Fibroblast of mammary gland (primary cell): ENCODE measurements at places on chromosomes 16 and 17.

GRCh38 chr16:54422159-54422558, 135.6 kb upstream of the IRX3 start:
- DNase-seq = no peak

- no peak for DNase-seq
Measured at GRCh38 chr17:916315-916714, 63.3 kb downstream of the NXN start.

GRCh38 chr16:73186752-73187601, 139.0 kb upstream of the ZFHX3 start:
- no peak for DNase-seq

DNA sequence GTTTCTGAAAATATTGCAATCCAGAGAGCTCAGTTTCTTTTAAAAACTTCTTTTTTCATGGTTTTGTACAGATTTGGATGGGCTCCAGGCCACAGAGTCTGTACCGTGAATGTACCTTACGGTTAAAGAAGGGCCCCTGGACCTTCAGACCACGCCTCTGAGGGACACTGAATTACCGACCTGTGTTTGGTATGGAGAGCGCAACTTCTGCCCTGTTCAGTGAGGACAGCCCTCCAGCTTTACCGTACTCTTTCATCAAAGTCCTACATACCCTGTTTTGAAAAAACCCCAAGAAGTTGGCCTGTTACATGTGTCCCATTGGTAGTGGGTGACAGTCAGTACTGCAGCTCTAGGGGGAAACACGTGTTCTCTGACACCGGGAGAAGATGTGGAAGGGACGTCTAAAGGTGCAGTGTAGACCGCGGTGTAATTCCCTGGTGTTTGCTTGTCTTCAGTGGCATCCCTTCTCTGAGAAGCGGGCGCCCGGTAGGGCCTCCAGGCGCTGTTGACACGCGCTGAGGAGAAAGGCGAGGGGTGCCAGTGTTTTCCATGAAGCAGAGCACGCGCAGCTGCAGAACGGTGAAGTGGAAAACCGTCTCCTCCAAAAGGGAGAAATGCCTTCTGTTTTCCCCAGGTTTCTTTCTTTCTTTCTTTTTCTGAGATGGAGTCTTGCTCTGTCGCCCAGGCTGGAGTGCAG, 6.2 kb downstream of the PGS1 start:
- DNase-seq = no peak

DNA sequence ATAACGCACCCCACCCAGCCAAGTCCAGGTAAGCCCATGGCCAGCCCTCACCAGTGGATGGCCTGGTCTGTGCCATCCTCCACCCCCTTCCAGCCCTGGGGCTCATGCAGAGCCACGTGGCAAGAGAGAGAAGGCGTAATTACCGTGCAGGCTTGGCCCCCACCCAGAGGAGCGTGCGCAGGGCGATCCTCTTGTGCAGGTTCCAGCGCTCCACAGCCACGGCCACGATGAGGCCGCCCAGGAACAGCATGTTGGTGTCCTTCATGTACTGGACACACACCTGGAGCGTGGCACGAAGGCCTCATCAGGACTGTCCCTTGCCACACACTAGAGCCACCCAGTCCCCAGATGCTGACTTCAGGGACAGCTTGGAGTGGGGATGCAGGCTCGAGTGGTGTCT, 6.7 kb downstream of the SLC13A5 start:
- DNase-seq = no peak

GRCh38 chr16:24367186-24367710, 111.1 kb downstream of the CACNG3 start:
- DNase-seq = no peak

GRCh38 chr17:30273373-30273772, 18.4 kb downstream of the BLMH start:
- DNase-seq = peak; percentile 53

- no peak for DNase-seq
Measured at GRCh38 chr17:76145231-76146052, 4.4 kb upstream of the FOXJ1 start.

DNA sequence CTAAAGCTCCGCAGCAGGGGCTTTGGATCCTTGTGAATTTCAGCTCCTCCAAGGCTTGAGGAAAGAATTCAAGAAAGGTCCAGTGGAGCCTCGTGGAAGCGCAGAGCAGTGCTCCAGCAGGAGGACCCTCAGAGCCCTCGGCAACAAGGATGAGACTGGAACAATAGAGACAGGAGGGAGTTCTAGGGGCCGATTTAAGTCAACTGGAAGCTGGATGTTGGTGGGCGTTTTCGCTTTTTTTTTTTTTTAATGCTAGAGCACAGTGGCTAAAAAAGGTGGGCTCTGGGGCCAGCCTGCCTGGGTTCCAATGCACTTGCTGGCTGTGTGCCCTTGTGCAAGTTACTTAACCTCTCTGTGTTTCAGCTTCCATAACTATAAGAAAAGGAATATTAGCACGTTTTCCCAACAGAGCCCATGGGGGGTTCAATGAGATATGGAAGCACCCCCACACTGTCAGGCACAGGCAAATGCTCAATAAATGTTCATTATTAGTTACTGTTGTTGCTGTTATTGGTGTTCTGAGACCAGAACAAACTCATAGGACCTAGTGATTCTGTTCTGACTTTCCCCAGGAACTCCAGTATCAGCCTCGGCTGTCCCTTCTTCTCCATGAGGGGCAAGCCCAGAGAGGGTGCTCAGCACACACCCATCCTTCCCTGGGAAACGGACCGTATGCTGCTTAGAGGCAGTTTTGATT, 5.3 kb upstream of the CBX8 start:
- DNase-seq = no peak

GRCh38 chr17:77749321-77749751, 209.2 kb upstream of the TNRC6C start:
- no peak for DNase-seq

GRCh38 chr17:1939981-1940809, 84.9 kb downstream of the RTN4RL1 start:
- DNase-seq = no peak

GRCh38 chr16:11290102-11290893, 9.2 kb upstream of the PRM1 start:
- no peak for DNase-seq

- DNase-seq = peak; percentile 44
Measured at GRCh38 chr17:27633312-27634025, 2.5 kb downstream of the LGALS9 start.

DNA sequence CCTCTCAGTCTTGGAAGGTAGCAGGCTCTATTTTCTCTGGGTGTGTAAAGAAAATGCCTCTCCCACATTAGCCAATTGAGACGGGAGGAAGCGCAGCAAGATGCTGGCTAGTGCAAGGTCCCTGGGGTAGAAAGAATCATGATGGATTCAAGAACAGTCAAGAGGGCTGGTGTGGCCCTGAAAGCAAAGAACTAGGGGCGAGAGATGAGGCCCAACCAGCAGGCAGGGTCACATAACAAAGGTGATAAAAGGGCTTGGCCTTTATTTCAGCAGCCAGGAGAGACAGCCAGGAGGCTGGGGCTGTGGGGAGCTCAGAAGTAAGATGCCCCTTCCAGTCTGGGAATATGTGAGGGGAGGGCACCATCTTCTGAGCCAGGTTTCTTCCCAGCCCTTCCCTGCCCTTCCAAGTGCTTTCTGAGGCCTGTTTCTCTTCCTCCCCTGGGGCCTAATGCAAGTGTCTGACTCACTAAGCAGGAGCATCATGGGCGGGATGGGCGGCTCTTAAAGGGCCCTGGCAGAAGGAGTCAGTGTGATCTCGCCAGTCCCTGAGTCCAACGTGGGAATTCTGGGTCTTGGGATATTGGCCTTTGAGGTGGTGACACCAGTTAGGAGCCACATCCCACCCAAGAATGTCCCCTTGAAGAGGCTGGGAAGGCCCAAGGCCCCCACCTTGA, 3.9 kb upstream of the NLRC5 start:
- peak; percentile 91 for DNase-seq

DNA sequence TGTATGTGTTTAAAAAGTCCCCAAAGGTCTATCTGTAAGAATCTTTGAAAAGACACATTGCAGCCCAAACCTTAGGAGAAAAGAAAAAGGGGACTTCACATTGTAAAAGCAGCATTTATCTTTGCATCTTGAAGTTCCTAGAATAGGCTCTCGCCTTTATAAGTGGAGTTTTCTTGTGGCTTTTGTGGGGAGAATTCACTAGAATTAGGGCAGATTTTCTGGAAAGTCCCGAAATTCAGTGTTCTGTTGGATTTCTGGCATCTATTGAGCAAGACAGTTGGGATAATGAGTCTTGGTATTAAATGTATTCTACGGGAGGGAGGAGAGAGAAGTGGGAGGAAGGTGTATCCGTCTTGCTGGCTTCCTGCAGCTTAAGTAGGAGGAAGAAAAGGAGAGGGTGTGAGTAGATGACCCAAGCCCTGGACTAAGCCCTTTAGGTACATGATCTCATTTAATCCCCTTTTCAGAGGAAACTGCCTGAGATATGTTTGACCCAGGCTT, 62.6 kb downstream of the PRKCA start:
- no peak for DNase-seq

- peak; percentile 94 for DNase-seq
Measured at GRCh38 chr17:73371285-73371684, 59.5 kb upstream of the CDC42EP4 start.

- DNase-seq = no peak
Measured at GRCh38 chr16:50994995-50995394, 156.1 kb downstream of the SALL1 start.

DNA sequence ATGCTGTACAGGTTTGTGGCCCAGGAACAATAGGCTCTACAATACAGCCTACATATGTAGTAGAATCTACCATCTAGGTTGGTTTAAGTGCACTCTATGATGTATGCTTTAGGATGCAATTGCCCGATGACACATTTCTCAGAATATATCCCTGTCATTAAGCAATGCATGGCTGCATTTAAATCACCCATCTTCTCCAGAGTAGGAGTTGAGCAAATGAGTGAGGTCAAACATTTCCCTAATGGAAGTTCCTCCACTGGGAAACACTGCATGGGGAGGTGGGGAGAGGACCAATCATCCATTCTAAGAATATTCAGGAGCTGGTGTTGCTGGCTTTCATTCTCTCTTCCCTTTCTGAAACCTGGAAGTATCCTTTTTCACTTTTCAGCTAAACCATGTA, 2.0 kb upstream of the PCTP start:
- DNase-seq = no peak

- peak; percentile 76 for DNase-seq
Measured at GRCh38 chr17:32783602-32784001, 93.3 kb downstream of the MYO1D start.

- no peak for DNase-seq
Measured at GRCh38 chr17:49459401-49459984, 35.6 kb upstream of the NGFR start.

GRCh38 chr16:88601313-88602036, 31.3 kb downstream of the ZC3H18 start:
- DNase-seq = no peak

- no peak for DNase-seq
Measured at GRCh38 chr16:77404775-77405174, 30.1 kb downstream of the ADAMTS18 start.

- DNase-seq = no peak
Measured at GRCh38 chr16:1981398-1981836, at the start of gene NOXO1. NOXO1 (minus strand) TSS chr16:1981469; CDS start chr16:1981179, 290 bp downstream.

DNA sequence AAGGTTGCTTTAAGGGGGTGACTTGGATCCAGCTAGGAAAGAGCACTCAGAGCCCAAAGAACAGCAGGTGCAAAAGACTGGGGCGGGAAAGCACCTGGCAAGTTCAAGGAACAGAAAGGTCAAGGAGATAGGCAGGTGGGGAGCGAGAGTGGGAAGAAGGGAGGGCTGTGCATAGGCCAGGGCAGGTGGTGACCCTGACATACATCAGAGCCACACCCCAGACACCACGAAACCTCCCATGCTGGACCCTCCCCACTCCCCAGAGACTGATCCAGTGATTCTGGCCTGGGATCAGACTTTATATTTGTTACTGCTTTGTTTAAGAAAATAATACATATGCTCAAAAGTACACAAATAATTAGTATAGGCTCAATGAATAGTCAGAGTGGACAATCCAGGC, 48.5 kb upstream of the RBFOX3 start:
- no peak for DNase-seq

DNA sequence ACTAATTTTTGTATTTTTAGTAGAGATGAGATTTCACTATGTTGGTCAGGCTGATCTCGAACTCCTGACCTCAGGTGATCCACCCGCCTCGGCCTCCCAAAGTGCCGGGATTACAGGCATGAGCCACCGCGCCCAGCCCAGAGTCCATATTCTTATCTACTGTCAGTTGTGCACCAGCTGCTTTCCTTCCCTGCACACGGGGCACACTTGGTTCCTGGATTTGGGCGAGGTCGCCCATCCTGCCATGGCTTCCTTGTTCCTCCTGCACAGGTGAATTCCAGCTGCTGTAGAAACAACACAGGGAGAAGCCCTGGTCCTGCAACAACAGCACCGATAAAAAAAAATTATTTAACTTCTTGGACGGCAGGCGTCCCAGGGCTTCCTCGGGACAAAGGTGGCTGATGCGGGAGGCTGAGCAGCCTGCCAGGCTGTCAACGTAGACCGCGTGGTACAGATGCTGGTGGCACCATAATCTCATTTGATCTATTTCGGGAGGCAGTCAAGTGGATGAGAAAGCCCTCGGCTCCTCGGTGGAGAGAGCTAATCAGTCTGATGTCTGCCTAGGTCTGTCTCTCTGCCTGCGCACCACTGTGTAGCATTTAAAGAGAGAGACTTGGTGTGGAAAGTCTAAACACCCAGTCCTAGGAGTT, 19.1 kb downstream of the RGS9 start:
- DNase-seq = no peak

DNA sequence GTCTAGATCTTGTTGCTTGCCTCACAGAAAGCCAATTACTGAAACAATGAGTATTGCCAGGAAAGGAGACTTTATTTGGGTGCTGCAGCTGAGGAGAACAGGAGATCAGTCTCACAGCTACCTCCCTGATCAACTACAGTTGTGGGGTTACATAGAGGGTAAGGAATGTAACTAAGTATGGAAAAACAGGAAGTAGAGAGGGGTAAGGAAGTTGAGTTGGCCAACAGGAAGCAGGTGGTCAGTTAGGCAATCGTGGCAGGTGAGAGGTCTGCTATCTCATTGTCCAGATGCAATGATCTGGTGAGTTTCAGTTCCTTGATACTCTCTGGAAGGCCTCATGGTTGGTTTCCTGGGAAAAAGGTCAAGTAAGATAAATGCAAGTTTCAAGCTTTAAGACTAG, 333.1 kb upstream of the GOT2 start:
- no peak for DNase-seq

DNA sequence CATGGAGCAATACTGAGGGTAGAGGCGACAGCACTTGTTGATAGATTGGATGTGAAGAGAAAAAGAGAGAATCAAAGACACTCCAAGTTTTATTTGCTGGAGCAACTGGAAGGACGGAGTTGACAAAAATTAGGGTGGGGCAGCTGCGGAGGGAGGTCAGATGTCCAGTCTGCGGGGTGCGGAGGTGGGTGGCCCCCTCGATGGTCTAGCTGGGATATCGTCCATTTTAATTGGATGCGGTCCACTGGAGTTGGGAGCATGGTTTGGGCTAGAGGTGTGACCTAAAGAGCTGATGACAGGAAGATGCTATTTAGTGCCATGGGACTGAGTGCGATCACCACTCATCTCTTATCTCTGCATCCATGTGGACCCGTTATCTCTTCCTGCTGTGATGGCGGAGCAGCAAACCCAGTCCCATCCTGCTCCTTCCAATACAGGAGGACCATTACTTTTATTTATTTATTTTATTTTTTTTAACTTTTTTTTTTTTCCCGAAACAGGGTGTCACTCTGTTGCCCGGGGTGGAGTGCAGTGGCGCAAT, 48.3 kb upstream of the CBX4 start:
- DNase-seq = no peak

GRCh38 chr17:76379275-76379641, 5.2 kb upstream of the SPHK1 start:
- no peak for DNase-seq

GRCh38 chr16:53534206-53534605, 31.2 kb upstream of the AKTIP start:
- DNase-seq = no peak
